ENCODE measurements at places on chromosomes 1 and 21.

- DNase-seq: no peak
These were observed 35.6 kb upstream of the UTS2 start for GRCh38 chr1:7888248-7889081.

GRCh38 chr21:31045841-31046240 is 7.6 kb upstream of the KRTAP19-8 start:
- DNase-seq: no peak

DNA sequence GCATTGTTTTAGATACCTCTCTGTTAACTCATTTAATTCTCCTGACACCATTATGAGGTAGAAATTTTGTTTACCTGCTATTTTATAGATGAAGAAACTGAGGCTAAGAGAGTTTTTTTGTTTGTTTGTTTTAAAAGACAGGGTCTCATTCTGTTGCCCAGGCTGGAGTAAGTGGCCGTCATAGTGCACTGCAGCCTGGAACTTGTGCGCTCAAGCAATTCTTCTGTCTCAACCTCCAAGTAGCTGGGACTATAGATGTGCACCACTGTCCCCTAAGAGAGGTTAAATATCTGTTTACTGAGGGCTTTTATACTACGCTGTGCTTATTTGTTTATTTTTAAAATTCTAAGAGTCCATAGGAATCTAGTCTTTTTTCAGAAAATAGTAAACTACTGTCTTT is 43.7 kb upstream of the CACYBP start:
- DNase-seq: no peak

DNA sequence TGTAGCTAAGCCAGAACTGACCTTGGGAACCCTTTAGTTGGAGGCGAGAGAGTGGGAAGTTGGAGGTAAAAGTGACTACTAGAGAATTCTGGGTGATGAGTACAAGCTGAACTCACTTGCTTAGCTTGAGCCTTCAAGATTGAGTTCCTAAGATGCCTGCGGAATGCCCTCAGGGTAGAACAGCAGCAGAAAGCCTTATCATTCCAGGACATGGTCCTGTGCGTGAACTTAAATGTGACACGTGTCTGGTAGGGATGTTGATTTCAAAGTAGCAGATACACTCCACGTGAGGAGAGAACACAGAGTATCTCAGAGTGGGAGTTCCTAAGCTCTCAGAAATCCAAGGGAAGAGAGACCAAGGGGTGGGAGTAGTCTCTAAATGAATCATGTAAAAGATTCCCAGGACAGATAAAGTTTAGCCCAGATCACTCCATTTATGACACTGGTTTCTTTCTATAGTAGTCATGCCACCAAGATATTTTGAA is 60.1 kb downstream of the KCNK1 start:
- no peak for DNase-seq

- no peak for DNase-seq
These were observed 20.7 kb downstream of the ZNF695 start for GRCh38 chr1:246987083-246987690.
